ENCODE measurements at places on chromosomes 12 and 14. TPM values are rescaled to one million over a fixed set of nuclear protein-coding genes. Genes with fewer than 3 reads are reported as not detected.
A peak's percentile ranks its signal among the peaks of the same experiment; 100 is the strongest.

Gene AQP6
- not detected for total RNA-seq

Gene APOLD1
- total RNA-seq, result 4.3 TPM

Gene AMN
- total RNA-seq, result 15.8 TPM

Gene PAPLN
- total RNA-seq, result 0.11 TPM

Gene TMPRSS12
- not detected for total RNA-seq

Gene CLEC7A
- not detected for total RNA-seq

- DNase-seq, result no peak
These were observed 39.6 kb downstream of the CCDC88C start for GRCh38 chr14:91377700-91378652.

- DNase-seq, result no peak
These were observed 840 bp downstream of the PNP start for GRCh38 chr14:20469890-20470602.

DNA sequence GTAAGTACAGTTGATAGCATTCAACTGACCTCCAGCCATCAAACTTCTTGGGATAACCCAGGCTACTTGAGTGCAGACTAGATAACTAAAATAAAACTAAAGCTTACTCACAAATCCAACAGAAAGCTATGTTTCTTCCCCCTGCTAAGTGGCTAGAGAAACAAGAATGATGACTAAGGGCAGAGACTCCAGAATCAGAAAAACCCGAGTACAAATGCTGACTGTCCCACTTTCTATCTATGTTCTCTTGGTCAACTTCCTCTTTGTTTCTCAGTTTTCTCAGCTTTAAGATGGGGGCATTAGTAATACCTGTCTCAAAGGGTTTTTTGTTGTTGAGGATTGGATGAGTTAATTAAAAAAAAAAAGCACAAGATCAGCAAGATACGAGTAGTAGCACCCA lies 6.1 kb upstream of the NUAK1 start:
- no peak for DNase-seq

DNA sequence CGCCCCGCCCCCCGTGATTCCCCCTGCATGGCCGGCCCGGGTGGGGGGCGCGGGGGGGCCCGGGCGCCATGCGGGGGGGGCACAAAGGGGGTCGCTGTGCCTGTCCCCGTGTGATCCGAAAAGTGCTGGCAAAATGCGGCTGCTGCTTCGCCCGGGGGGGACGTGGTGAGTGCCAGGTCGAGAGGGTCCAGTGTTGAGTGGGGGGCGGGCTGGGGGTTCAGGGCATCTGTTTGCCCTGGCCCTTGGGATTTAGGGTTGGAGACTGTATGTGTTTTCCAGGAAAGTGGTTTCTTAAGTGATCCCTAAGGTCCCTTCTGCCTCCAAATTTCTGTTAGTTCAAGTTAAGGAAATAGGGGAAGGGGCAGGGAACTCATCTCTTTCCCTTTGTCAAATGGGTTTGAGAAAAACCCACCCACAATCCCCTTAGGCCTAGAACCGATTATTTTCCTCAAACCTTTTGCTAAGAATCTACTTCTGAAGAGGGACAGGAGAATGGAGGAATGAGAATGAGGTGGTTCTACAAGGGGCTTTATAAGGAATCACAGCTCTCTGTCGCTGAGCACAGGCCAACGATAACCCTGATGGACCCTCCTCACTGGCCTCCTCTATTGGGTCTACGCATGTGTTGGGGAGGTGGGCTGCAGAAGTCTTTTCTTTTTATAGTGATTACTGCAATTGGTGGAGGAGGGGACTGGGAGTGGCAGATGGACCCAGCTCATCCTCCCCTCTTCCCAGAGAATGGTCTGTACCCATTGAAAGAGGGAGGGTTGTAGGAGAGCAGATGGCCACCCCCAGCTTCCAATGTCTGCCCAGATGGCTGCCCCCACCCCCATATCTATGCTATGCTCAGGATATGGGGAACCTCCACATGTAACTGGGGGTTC lies 834 bp downstream of the ARHGEF25 start:
- no peak for DNase-seq

- DNase-seq, result no peak
These were observed 16.1 kb upstream of the KRT8 start for GRCh38 chr12:52920937-52921336.

DNA sequence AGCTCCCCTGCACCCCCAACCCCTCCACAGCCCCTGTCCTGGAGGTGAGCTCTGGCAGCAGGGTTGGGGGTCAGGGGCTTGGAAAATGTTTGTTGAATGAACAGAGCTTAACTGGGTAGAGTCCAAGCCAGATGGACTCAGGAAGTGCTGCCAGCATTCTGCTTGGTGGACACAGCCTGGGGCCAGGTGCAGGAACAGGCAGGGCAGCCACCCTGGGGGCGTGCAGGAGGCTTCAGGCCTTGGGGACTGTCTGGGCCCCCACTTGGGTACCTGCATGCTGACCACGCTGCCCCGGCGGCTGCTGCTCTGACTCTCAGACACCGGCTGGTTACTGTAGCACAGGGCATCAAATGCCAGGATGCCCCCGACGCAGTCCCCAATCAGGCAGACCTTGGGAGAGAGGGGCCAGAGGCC lies 15.7 kb downstream of the ARL6IP4 start:
- DNase-seq, result no peak

DNA sequence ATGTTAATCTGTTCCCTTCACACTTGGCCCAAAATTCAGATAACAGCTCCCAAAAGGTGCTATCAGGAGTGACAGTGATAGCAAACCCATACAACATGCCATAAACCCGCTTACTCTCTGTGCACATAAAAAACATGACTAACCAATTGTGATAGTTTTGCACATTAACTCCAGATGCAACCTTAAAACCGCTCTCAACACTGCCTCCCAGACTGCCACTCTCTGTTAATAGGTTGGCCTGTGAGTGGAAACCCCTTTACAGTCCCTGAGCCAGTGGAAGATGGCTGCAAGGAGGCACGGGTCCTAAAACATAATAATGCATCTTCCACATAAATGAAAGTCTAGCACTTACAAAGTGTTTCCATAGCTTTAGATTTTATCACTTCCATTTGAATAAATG lies 12.0 kb upstream of the TMTC1 start:
- no peak for DNase-seq

DNA sequence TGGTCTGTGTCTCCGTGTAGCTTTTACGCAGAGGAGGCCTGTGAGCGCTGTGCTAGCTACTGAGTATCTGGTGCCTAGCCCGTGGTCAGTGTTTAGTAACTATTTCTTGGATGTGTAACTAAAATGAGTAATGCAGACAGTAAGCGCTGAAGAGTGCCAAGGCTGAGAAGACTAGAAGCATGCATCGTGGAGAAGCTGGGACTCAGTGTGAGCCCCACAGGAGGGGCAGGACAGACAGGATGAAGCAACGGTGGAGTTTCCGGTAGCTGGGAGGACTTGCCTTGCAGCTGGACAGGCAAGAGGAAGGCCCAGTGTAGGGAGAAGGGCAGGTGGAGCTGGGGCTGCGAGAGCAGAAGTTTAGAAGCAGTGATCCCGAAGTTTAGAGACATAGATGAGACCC lies 233.4 kb upstream of the FKBP4 start:
- no peak for DNase-seq

- DNase-seq, result no peak
These were observed 145.6 kb upstream of the NCOR2 start for GRCh38 chr12:124713041-124713435.

DNA sequence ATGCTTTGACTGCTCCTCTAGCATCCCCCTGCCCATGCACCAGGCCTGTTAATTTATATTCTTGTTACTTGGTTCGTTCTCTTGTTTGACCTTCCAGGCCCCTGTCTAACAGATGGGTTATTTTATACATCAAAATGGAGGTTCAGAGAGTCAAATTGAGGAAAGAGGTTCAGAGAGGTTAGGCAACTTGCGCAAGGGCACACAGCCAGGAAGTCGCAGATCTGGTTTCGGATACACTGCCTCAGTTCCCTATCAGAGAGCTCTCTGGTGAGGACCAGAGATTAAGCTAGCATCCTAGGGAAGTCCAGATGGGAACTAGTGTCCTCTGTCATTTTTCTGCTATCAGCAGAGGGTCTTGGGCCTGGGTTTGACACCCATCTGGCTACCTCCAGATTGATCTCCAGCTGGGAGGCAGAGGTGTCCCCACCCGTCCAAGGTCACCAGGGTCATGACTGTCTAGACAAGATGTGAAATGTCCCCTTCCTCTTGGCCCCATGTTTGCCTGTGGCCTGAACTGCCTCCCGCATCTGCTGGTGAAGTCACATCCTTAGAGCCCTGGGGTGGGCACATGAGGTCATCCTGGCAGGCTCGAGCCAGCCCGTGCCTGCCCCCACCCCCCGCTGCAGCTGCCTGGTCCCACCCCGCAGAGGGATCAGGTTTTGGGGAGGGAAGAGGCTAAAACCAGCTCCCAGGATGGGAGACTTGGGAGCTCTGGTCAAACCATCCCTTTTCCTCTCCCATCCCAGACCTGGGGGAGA lies 84.3 kb upstream of the NCOR2 start:
- no peak for DNase-seq

DNA sequence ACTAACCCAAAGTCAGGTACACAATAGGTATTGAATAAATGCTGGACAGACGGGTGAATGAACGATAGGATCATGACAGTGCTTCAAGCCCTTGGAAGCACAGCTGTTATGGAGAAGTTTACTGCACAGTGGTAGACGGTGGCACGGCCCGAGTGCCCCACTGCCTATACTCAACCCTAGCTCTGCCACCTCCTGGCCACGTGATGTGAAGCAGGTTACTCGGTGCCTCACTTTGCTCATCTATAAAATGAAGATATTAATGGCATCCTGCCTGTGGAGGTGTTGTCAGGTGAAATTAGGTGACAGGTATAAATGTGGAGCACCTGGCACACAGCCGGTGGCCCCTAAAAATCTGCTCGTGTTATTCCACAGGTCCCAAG lies 5.8 kb downstream of the ASB2 start:
- DNase-seq, result peak; percentile 50

DNA sequence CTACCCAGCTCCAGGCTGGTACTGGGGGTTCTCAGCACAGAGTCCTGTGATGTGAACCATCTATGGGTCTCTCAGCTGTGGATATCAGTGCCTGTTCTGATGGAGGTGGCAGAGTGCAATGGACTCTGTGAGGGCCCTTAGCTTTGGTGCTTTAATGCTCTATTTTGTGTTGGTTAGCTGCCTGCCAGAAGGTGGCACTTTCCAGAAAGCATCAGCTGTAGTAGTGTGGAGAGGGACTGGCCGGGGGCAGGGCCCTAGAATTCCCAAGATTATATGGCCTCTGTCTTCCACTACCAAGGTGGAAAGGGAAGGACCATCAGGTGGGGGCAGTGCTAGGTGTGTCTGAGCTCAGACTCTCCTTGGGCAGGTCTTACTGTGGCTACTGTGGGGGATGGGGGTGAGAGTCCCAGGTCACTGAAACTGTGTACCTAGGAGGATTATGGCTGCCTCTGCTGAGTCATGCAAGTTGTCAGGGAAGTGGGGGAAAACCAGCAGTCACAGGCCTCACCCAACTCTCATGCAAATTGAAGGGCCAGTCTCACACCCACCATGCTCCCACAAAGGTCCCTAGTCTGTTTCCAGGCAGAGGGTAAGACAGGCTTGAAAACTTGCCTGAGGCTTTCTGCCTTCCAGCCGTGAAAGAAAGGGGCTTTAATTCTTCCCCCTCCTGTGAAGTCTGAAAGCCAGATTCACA lies 878.1 kb downstream of the C12orf50 start:
- DNase-seq, result no peak

GRCh38 chr12:126770188-126770587 lies 1496.8 kb upstream of the TMEM132C start:
- no peak for DNase-seq

DNA sequence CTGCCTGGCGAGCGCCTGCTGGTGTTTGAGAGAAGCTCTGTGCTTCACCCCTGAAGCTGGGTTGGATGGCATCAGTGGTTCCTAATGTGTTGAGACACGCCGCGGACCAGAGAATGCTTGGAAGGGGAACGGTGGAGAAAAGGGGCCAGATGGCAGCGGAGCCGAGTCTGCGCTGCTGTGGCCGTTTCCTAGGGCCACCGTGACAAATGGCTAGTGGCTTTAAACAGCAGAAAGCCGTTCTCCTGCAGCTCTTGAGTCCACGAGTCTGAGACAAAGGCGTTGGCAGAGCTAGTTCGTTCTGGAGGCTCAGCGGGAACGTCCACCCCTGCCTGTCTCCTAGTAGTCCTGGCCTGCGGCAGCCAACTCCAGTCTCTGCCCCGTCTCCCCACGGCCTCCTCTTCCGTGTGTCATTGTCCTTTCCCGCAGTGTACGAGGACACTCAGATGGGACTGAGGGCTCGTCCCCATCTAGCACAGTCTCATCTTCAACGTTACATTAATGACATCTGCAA lies 103.6 kb downstream of the ADGRD1 start:
- no peak for DNase-seq

DNA sequence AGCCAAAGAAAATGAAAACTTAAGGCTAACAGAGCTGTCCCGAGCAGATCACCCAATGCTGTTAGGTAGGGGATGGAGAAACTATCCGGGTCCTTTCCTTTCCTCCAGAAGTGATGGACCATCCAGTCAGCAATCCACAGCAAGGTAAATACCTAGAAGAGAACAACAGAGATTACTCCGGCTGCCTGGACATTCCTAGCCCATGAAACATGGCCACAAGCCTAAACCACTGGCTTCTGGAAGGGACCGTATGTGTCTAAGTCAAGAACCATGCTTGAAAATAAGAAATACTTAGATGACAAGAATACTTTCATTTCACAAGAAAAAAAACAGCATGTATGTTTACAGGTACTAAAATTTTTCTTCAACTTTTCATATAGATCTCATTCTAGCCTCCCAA lies 152.9 kb downstream of the SLC41A2 start:
- no peak for DNase-seq

DNA sequence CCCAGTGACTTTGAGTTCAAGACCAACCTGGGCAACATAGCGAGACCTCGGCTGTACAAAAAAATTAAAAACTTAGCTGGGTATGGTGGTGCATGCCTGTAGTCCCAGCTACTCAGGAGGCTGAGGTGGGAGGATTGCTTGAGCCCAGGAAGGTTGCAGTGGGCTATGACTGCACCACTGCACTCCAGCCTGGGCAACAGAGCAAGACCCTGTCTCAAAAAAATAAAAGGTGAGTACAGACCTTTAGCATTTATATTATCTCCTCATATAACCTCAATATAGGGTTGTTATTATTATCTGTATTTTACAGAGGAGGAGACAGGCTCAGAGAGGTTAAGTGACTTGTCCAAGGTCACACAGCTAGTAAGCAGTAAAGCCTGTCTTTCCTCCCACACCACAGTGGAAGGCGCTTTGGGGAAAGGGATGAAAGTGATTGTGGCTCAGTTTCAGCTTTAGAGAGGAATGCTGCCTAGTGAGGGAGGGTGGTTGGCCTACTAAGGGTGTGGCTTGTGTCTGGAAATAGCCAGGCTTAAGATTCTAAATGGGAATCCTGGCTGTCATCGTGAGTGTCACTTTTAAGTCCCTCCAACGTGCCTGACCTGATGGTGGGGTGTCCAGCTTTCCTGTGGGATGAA lies 7.2 kb downstream of the TPCN1 start:
- DNase-seq, result no peak

Data from naive thymus-derived CD8-positive, alpha-beta T cell (primary cell).